ENCODE measurements at places on chromosomes 5 and 9. TPM values are rescaled to one million over a fixed set of nuclear protein-coding genes. Genes with fewer than 3 reads are reported as not detected.

- H3K27me3 ChIP-seq: no peaks in the 10 kb centered on the region
- DNase-seq: no peak
- no peak overlapping the region for H3K27ac ChIP-seq
- H3K4me3 ChIP-seq: no peak overlapping the region
These were observed 103.1 kb downstream of the KCNIP1 start for GRCh38 chr5:170606941-170607340.

DNA sequence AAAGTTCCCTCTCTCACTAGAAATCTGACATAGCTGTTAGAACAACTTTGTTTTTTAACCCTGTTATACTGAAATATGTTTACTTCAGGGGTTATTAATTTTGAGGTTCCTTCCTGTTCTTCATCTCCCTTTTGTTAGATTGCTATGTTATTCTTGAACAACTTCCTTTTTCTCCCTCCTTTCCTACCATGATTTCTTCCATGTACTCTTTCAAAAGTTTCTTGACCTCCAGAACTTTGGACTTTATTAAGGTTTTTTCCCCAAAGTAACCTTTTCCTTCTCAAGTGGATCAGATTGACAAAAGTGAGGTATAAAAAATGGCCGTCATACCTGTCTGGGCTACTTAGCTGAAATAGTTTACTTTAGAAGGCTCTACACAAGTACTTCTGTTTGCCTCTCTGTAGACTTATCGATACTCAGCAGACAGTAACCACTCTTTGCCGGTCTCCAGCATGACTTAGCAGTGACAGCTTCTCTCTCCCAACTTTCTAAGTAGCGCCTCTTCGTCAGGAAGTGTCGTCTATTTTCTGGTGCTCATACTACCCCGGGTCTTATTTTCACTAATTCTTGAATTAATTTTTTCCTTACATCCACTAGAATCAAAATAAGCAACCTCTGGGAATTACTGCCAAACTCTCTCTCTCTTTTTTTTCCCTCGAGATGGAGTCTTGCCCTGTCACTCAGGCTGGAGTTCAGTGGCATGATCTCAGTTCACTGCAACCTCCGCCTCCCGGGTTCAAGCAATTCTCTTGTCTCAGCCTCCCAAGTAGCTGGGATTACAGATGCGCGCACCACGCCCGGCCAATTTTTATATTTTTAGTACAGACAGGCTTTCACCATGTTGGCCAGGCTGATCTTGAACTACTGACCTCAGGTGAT is 19.7 kb downstream of the NFIL3 start:
- no peak for DNase-seq
- no peak overlapping the region for H3K4me3 ChIP-seq
- no peaks in the 10 kb centered on the region for H3K27me3 ChIP-seq
- H3K36me3 ChIP-seq: peaks cover 11% of the 10 kb centered on the region
- no peak overlapping the region for H3K27ac ChIP-seq

DNA sequence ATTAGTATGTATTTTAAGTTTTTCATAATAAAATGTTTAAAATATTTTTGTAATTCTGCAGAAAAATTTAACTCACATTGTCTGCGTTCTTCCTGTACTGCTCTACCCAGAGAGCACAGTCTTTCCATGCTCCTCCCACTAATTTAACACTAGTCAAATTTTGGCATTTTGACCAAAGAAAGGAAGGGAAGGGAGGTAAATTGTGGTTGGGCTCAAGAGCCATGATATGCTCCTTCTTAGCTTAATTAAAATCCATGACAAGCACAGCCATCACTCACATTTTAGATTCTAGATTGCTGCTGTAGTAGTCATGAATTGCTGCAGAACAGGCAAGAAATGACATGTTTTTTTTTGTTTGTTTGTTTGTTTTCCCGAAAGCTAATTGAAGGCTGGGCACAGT is 98.4 kb downstream of the NLN start:
- H3K4me3 ChIP-seq: no peak overlapping the region
- no peak for DNase-seq
- no peaks in the 10 kb centered on the region for H3K36me3 ChIP-seq
- H3K27me3 ChIP-seq: no peaks in the 10 kb centered on the region
- H3K27ac ChIP-seq: no peak overlapping the region

DNA sequence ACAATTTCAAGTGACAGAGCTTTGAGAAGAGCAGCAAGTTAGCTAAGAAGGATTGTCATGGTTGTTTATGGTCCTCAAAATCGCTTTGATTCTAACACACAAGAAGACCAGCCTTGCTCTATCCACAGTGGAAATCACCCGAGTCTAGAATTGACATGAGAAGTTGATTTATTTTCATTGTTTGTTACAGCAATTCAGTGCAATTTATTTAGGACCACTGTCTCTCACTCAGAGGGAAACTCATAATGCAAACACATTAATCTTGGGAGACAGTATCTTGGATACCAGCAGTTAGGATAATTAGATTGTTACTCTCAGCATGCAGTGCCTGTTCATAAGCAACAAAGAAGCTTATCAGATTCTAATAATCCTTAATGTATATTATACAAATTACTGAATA is 498.9 kb downstream of the NTRK2 start:
- no peak overlapping the region for H3K27ac ChIP-seq
- H3K36me3 ChIP-seq: no peaks in the 10 kb centered on the region
- no peaks in the 10 kb centered on the region for H3K27me3 ChIP-seq
- H3K4me1 ChIP-seq: no peaks in the 10 kb centered on the region
- no peak for DNase-seq

DNA sequence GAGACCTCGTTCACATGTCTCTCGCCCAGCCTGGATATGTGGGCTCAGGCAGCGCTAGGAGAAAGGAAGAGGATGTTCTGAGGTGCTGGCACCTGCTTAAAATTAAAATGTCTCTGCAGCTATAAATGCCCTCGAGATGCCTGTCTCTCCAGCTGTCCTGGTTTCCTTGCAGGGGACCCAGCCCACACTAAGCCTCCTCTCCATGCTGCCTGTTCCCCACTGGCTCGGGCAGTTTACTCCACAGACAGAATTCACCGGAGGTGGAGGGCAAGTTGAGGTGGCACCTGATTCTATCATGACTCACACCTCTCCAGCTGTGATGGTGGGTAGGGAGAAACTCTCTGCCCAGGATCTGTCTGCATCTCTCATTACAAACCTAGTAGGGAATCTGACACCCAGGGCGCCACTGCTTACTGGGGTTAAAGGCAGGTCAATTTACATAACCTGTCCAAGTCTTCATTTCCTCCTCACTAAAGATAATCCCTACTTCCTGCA is 420.9 kb downstream of the SPOCK1 start:
- no peak for DNase-seq
- H3K36me3 ChIP-seq: no peaks in the 10 kb centered on the region
- H3K27me3 ChIP-seq: no peaks in the 10 kb centered on the region
- H3K4me1 ChIP-seq: no peaks in the 10 kb centered on the region
- no peak overlapping the region for H3K4me3 ChIP-seq

DNA sequence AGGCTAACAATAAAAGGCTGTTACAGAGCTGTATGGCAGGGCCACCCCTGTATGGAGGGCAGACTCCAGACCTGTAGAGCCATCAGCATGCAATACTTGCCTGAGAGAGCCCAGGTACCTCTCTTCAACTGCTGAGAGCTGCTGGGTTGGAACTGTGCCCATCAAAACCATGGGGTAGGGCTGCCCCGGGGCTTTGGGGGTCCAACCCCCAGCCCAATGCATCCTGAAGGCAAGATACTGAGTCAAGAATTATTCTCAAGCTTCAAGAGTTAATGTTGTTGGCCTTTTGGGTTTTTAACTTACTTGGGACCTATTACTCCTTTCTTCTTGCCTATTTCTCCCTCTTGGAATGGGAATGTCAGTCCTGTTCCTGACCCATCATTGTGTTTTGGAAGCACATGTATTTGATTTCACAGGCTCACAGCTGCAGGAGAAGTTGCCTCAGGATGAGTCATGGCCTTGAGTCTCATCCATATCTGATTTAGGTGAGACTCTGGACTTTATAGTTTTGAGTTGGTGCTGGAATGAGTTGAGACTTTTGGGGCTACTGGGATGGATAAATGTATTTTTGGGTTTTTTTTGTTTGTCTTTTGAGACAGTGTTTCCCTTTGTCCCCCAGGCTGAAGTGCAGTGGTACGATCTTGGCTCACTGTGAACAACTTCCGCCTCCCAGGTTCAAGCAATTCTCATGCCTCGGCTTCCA is 21.0 kb upstream of the CDK7 start:
- H3K27me3 ChIP-seq: no peaks in the 10 kb centered on the region
- H3K4me3 ChIP-seq: no peak overlapping the region
- H3K36me3 ChIP-seq: no peaks in the 10 kb centered on the region
- DNase-seq: no peak
- H3K4me1 ChIP-seq: no peaks in the 10 kb centered on the region

DNA sequence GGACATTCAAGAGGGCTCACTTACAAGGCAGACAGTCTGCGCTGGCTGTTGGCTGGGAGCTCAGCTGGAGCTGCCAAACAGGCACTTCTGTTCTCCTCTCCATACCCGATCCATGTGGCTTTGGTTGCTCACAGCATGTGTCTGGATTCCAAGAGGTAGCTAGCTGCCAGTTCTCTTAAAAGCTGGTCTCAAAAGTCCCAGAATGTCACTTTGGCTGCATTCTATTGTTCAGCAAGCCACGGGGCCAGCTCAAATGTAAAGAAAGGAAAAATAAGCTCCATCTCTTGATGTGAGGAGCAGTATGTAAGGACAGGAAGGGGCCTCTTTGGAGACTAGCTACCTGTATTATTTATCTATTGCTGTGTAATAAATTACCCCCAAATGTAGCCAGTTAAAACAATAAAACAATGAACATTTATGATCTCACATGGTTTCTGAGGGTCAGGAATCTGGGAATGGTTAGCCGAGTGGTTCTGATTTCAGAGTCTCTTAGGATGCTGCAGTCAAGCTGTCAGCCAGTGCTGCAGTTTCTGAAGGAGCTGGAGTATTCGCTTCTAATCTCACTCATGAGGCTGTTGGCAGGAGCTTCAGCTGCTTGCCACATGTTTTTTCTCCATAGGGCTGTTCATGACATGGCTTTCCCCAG is 112.7 kb upstream of the CLINT1 start:
- H3K27me3 ChIP-seq: no peaks in the 10 kb centered on the region
- H3K27ac ChIP-seq: no peak overlapping the region
- H3K4me1 ChIP-seq: peaks cover 3% of the 10 kb centered on the region
- no peak overlapping the region for H3K4me3 ChIP-seq
- no peak for DNase-seq
- H3K36me3 ChIP-seq: no peaks in the 10 kb centered on the region

IFNK gene
- not detected for total RNA-seq

DNA sequence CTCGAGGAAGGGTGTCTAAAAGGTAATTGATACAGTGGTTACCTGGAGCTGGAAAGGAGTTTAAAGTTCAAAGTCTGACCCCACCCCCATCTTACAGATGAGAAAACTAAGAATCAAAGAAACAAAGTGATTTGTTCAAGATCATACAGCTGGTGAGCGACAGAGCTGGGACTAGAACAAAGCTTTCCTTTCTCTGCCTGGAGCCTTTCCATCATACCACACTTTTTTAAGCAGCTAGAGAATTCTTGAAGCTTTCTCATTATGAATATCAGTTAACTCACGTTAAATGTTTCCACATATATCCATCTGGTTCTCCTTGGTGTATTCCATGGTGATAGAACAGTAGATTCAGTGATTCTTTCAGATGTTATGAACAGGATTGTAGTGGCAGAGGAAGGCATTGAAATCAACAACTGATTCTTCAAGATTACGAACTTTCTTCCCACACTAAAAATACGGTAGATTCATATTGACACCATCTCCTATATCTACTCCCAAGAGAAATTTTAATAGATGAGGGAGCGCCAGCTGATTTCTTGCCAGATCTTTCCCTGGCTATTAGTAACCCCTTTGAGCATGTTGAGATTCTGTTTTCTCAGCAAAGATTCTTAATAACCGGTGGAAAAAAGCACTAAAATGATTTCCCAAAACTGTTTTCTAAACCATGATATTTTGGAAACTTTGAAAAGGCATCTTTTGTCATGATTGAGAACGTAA is 233.7 kb downstream of the ADAMTSL1 start:
- no peak for DNase-seq
- no peak overlapping the region for H3K4me3 ChIP-seq
- H3K27me3 ChIP-seq: no peaks in the 10 kb centered on the region

DNA sequence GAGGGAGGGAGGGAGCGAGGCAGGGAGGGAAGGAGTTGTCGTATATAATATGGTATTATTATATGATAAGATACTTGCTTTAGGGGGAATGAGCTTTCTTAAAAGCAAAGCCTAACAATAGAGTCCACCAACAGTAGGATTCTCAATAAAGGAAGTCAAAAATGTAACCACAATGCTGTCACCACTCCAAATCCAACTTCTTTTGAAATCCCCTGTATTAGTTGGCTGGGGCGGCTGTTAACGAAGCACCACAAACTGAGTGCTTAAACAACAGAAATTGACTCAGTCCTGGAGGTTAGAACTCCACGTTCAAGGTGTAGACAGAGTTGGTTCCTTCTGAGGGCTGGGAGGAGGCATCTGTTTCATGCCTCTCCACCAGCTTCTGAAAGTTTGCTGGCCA is 23.1 kb downstream of the GAS1 start:
- no peak for DNase-seq
- H3K27ac ChIP-seq: no peak overlapping the region
- H3K4me1 ChIP-seq: no peaks in the 10 kb centered on the region
- no peaks in the 10 kb centered on the region for H3K36me3 ChIP-seq
- H3K27me3 ChIP-seq: no peaks in the 10 kb centered on the region

DNA sequence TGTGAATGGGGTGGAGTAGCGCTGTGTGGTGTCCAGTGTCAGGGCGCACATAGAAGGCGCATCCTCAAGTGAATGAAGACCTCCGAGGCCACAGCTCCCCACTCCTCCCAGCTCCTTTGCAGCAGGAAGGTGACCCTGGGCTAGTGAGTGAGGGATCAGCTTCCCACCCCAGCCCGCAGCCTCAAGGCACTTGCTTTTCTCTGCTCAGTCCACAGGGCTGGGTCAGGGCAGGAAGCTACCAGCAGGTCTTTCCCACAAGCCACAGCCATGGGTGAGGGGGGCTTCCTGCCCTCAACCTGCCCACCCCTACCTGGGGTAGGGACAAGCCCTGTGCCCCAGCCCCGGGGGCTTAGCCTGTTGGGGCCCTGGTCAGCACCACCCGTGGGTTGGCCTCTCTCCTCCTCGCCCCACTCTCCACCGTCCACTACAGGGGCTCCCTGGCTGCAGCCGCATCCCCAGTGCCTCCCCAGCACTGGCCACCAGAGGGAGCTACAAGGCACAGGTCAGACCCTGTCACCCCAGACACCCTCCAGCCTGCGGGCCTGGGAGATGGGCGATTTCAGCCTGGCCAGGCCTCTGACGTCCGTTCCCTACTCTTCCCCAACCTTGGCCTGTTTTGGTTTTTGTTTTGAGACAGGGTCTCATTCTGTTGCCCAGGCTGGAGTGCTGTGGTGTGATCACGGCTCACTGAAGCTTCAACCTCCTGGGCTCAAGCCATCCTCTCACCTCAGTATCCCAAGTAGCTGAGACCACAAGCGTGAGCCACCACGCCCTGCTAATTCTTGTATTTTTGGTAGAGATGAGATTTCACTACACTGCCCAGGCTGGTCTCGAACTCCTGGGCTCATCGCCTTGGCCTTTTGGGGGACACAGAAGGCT is 1.3 kb upstream of the ABCA2 start:
- peaks cover 33% of the 10 kb centered on the region for H3K4me1 ChIP-seq
- H3K36me3 ChIP-seq: no peaks in the 10 kb centered on the region
- H3K27me3 ChIP-seq: no peaks in the 10 kb centered on the region

GRCh38 chr9:16413509-16414016 is 456.9 kb downstream of the BNC2 start:
- no peak overlapping the region for H3K27ac ChIP-seq
- H3K36me3 ChIP-seq: no peaks in the 10 kb centered on the region
- no peak overlapping the region for H3K4me3 ChIP-seq
- H3K27me3 ChIP-seq: no peaks in the 10 kb centered on the region

GRCh38 chr9:77011973-77012821 is 7.3 kb upstream of the FOXB2 start:
- peaks cover 99% of the 10 kb centered on the region for H3K27me3 ChIP-seq
- H3K4me1 ChIP-seq: peaks cover 15% of the 10 kb centered on the region
- H3K36me3 ChIP-seq: no peaks in the 10 kb centered on the region

FNBP1 gene
- total RNA-seq: 16.6 TPM
